ENCODE measurements at places on chromosomes 13 and 19.

DNA sequence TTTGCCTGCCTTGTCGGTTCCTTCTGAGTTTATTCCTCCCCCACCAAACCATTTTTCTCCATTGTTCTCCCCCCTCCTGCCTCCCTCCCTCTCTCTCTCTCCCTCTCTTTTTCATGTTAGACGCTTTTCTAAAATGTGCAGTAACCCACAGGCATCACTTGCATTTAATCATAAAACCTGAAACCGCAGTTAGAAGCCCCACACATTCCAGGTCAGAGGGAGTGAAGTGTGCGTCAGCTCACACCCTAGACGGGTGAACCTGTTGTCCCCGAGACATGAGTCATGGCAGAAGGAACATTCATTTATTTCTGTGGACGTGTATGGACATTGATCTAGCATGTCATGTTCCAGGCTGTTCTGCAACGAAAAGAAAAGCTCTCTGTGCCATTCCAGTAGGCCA is 19.9 kb downstream of the ONECUT3 start:
- DNase-seq, result no peak

- DNase-seq, result no peak
Observed at GRCh38 chr19:3672993-3673392, 27.3 kb downstream of the PIP5K1C start.

- DNase-seq, result no peak
Observed at GRCh38 chr19:17673937-17674799, 14.0 kb downstream of the UNC13A start.

DNA sequence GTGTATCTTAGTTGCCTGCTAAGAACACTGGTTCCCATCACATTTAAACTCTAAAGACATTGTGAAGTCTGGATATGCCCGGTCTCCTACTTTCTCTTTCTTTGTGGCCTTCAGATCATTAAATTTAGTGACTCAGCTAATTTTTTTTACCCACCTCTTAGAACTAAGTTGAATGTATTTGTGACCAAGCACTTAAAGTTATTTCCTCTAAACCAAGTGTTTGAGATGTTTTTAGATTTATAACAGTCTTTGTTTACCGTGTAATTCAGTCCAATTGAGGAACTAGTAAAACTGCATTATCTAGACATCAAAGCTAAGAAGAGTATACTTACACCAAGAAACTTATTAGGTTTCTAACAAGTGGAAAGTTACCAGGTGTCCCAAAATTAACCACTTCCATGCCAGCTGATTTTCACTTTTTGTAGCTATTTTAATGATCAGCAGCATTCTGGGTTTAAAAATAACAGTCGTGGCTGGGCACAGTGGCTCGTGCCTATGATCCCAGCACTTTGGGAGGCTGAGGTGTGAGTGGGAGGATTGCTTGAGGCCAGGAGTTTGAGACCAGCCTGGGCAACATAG is 53.1 kb downstream of the ARHGAP35 start:
- peak; percentile 35 for DNase-seq

Data from small intestine (tissue), 16 donors.